ENCODE measurements at places on chromosomes 2 and 18.
A peak's percentile ranks its signal among the peaks of the same experiment; 100 is the strongest.

DNA sequence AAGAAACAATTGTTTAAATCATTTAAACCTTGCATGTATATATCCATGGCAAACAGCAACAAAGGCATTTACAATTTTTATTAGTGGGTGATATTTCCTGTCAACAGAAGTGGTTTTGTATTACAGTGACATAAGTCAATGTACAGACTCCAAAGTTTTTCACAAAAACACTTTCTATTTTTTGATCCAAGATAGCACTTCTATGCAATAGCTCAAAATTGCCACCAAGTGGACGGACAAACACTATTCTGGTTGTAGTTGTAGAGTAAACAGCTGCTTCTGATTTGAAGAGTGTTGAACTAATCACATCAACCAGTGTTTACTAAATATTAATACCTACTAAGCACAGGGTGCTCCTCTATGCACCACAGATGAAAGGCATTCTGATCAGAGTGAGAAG is 421.4 kb downstream of the NCKAP5 start:
- DNase-seq: no peak

GRCh38 chr2:140641163-140641562 is 1489.7 kb downstream of the LRP1B start:
- DNase-seq: no peak

DNA sequence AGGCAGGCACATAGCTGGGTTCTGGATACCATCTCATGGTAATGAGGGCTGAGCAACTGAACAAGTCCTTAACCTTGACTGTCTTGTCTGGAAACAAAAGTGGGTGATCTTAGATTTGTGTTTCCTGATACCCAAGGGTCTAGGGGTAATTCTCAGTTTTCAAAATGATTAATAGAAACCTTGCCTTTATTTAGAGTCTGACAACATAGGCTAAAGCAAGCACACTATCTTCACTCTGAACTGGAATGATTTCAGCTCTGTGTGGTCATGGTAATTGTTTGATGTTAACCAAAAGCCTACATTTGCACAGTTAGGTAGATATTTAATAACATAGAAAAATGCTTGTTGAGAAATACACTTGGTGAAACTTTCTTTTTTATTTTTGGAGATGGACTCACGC is 6.8 kb upstream of the LAMA3 start:
- DNase-seq: no peak

DNA sequence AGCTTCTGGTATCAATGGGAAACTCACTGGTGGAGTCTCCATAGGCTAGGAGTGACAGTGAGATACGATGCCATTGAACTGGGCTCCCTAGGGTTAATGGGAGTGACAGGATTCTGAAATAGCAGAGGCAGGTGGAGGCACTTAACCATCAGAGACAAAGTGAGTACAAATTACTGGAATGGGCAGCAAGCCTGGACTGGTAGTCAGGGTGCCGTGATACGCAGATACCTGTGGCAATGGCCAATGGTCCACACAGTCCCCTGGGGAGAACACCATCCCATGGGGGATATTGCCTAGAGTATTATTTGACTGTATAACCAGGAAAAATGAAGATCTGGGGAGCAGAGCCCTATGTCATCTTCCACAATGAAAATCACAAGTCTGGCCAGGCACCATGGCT is 17.3 kb downstream of the CHCHD5 start:
- no peak for DNase-seq

DNA sequence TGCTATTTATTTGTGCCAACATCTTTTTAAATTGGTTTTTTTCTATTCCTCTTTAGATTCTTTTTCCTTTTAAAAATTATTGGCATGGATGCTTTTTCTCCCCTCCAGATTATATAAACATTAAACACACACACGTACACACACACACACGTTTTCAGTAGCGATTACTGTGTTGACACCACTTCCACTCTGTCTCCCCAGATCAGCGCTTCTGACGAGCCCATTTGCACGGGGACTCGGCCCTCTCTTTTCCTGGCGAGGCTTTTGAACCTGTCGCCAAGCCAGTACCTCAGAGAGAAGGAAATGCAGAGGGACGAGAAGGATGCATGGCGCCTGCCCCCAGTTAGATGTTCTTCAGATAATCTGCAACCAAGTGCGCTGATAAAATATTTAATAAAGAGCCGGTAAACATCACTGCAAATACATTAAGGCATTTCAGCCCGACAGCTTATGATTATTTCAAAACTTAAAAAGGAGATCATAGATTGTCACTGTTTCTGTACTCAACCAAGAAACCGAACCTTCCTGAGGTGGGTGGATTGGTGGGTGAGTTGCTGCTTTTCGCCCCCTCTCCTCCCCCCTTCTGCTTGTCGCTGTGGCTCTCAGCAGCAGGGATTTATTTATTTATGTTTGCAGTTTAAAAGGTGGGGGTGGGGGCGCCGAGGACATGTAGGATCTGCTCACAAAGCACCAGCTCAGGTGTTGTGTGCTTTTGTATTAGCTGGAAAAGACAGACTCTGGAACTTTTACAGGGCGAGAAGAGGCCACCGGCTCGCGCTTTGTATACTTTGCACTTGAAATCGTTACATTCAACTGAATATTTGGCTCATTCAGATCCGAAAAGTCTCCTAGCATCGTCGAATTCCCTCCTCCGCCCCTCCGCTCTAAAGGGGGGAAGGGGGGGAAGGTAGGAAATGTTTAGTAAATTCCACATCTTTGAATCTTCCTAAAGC is 787 bp upstream of the TBR1 start:
- no peak for DNase-seq

GRCh38 chr2:118047380-118047826 is 33.5 kb upstream of the CCDC93 start:
- no peak for DNase-seq

GRCh38 chr2:232892221-232892620 is 22.2 kb downstream of the SNORC start:
- DNase-seq: no peak

DNA sequence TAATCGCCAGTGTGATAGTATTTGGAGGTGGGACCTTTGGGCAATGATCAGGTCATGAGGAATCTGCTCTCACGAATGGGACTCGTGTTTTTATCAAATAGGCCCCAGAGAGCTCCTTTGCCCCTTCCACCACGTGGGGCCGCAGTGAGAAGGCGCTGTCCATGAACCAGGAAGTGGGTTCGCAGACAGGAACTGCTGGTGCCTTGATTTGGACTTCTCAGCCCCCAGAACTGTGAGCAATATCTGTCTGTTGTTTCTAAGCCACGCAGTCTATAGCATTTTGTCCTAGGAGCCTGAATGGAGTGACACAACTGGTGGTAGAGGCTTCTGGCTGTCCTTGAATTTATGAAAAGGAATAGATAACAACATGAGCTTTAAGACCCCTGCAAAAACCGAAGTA is 111.2 kb upstream of the HDAC4 start:
- DNase-seq: no peak

DNA sequence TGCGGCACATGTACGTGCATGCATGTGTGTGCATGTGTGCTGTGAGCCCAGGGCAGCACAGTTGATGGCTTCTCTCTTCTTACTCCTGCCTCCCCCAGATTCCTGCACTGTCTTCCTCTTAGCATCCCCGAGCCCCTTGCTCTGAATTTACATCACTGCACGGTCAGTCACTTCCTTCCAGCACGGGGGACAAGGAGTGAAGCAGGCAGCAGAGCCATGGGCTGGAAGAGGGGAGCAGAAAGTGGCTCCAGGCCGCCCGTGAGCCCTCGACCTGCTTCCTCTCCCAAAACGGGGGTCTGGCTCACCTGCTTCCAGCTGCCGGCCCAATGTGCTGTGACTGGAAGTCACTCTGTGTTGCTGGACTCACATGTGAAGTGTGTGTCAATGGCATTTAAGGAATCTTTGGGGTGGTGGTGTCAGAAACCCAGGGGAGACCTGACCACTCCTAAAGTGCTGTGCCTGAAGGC is 106.1 kb downstream of the FAM210A start:
- no peak for DNase-seq

- DNase-seq: no peak
These were observed 25.4 kb downstream of the WDR75 start for GRCh38 chr2:189466656-189467055.

DNA sequence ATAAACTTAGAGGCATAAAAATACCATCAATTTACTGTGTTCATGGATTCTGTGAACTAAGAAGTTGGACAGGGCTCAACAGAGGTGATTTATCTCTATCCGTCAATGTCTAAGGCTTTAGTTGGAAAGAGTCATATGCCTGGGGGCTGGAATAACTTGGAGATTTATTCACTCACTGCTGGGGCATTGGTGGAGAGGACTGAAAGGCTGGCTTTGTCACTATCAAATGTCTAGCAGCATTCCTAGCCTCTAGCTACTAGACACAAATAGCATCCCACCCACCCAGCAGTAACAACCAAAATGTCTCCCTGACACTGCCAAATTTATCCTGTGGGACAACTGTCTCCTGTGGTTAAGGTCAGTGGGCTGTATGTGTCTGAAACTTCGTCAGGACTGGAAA is 71.0 kb downstream of the EVA1A start:
- DNase-seq: no peak

- DNase-seq: peak; percentile 72
These were observed 120.4 kb downstream of the RNF144A start for GRCh38 chr2:7037340-7038333.

Data from uterus (tissue), 4 donors.